DMS79 treated with DMSO at 0.1 percent for 48 hours (cell line): ENCODE measurements at places on chromosomes 12 and 14.

DNA sequence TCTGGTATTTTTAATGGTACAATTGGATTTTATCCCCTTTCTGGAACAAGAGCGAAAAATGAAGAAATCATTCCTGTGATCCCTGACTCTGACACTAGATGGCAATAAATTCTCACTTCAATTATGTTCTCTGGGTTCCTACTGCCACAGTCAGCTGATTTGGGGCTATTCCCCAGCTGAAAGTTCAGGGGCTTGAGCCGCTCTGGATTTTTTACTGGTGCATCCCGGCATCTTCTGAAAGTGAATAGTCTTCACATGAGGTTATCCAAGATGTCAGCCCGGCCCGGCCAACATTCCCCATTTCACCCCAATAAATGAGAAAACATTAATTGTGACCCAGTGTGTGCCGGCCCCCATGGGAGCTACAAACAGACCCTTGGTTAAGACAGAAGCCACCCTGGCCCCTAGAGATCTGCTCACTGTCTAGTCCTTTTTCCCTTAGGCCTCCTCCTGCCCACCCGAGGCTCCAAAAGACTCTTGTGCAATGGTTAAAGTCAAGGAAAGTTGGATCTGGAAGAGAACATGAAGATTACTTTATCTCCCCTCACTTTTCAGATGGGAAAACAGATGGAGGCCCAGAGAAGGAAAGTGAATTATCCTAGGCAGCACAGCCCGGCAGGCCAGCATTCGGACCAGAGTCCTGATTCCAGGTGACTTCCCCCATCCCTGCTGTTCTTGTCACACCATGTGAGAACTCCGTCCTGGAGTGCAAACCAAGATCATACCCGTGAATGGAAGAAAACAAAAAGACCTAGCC is 20.8 kb downstream of the CKAP4 start:
- DNase-seq: peak; percentile 67

- DNase-seq: no peak
These were observed 398.8 kb upstream of the RGS6 start for GRCh38 chr14:71533390-71533789.

GRCh38 chr12:124485371-124485770 is 82.0 kb downstream of the NCOR2 start:
- no peak for DNase-seq

DNA sequence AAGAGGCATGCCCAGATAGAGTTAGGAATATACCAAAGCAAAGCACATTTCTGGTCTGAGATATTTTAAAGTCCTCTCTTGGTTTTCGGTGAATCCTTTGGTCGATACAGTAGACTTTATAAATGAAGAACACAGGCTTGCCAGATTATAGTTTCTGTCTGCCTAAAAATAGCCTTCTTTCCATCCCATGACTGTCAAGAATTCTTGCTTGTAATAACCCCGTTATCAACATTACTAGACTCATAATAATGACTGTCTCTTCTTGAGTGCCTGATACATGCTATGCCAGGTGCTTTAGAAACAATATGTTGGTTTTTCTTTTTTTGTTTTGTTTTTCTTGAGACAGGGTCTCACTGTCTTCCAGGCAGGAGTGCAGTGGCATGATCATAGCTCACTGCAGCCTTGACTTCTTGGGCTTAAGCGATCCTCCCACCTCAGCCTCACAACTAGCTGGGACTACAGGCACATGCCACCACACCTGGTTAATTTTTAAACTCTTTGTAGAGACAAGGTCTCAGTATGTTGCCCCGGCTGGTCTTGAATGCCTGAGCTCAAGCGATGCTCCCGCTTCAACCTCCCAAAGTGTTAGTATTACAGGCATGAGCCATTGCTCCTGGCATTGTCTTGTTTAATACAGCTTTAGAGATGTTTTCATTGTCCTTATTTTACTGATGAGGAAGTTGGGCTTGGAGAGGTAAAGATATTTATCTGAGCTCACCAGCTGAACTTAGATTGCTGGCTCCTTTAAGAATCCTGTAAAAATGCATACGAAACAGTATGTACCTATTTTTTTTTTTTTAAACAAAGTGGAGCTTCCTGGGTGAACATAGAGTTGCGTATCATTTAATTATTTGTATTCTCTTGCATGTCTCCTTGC is 30.4 kb downstream of the CHST11 start:
- DNase-seq: no peak

- no peak for DNase-seq
These were observed 18.5 kb downstream of the TMEM132D start for GRCh38 chr12:129885287-129885686.

DNA sequence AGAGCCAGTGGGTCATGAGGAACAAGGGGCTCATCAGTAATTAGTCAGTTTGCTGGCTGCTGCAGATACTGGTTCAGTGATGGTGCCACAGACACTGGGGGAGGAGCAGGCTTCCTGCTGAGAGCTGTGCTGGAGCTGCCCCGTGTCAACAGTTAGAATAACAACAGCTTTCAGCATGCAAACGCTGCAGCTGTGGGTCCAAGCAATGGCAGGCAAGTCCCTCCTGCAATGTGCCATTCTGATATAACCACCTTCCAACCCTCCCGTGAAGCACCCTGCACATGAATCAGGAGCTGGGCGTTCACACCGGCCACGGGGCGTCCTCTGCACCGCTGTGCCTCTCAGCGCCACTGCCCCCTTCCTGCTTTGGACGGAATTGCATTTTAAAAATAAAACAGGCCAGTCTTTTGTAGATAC is 258.4 kb upstream of the SFSWAP start:
- no peak for DNase-seq
